ENCODE measurements at places on chromosomes 2 and 18.

DNA sequence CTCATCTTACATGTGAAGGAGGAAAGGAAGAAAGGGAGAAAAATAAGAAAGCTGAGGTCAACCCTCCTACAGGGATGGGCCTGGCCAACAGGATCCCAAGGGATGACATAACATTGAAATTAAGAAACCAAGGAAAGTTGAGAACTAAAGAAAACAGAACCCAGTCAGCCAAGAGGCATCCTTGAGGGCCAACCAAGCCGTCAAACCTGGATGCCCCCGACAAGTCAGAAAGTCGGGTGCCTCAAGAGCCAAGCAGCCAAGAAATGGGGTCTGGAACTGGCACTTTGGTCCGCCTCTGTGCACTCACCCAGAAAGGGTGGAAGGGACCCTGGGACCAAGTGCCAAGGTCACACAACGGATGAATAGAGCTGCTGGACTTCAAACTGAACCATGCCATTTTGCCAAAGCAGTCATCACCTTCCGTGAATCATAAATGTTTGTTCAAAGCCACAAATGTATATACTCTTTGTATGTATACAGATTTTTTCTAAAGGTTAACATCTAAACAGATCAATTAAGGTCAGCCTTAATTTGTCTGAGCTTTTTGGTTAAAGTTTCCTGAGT is 27.0 kb upstream of the PTPN4 start:
- DNase-seq, result no peak

GRCh38 chr2:123045713-123046112 is 979.4 kb upstream of the CNTNAP5 start:
- no peak for DNase-seq

- DNase-seq, result no peak
Observed at GRCh38 chr2:151043484-151043883, 218.2 kb downstream of the RBM43 start.

DNA sequence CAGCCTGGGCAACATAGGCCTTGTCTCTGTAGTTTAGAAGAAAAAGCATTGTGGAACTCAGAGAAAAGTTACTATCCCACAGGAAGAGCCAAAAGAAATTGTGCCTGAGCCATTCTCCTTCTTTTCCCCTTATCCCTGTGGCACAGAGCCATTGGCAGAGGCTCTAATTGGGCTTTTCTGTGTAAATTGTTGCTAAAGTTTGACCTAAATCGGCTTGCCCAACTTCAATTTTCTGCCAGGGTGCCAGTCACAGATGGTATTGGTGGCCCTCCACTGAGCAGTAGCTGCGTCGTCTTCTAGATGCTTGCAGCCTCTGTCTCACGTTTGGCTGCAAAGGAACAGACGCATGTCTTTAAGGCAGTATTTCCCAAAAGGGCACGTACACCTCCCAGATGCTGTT is 30.3 kb downstream of the ZNF532 start:
- no peak for DNase-seq

GRCh38 chr2:126244937-126245336 is 411.0 kb upstream of the GYPC start:
- no peak for DNase-seq

DNA sequence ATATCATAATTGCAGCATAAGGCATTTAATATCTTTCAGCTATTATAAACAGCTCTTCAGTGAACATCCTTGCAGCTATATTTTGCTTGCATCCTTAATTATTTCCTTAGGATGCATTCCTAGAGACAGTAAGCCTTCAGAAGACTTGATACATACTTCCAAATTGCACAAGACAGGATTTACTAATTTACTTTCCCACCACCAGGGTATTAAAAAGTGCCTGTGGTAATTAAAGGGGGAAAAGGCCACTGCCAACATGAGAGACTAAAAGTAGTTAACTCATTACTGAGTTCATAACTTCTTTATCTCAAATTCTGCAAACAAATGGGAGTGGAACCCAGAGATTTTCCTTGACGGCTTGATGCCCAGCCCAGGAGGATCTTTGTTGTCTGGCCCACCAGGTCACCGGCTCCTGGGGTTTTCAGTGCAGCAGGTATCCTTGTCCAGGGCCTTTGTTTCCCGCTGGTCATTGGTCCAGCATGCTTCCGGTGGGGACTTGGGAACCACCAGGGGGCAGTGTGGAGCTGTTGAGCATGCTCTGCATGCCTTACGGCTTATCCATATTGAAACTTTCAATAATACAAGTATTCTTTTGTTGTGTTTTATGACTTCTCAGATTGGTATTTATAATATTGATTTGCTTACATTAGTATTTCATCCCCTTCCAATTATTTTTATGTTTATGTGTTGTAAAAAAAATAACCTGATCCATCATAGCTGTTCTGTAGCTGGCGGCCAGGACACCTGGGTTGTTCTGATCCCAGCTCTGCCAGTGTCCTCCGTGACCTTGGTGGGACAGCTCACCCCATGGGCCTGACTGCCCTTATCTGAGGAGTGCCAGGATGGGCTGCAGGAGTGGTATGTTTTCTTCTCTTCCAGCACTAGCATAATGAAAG is 61.4 kb downstream of the TGOLN2 start:
- DNase-seq, result peak; percentile 50
